ENCODE measurements at places on chromosomes 11 and 22.

GRCh38 chr11:12111549-12112520 is 1.4 kb downstream of the MICAL2 start:
- DNase-seq: no peak

DNA sequence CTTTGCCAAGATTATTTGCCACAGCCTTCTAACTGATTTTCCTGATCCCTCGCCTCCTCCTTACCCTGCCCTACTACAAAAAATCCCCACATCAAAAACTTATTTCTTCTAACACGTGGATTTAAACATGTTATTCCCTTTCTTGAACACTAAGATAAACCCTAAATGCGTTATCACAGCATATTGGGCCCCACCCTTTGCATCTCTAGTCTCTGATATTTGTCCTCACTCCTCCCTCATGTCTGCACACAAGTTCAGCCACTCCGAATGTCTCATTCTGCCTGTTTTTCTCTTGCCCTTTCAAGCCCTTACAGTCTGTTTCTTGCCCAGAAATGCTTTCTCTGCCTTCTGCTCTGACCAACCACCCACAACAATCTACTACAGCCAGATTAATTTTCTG is 10.6 kb upstream of the ACER3 start:
- no peak for DNase-seq

- no peak for DNase-seq
These were observed 3.4 kb downstream of the FAM83F start for GRCh38 chr22:39997939-39998726.

DNA sequence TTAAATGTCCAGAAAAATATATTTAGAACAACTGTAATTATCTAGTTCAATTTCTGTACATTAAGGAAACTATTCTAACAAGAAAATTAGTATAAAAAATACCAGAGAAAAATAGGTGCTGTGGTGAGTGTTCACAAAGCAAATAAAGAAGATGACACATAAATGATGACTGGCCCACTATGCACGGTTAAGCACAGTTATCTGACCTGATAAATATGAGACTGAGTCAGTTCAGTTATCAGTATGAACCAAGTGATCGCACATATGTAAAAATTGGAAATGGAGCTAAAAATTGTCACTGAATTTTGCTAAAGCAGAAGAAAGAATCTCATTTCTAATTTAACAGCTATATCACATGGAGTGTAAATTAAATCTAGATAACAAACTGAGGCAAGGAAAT is 18.8 kb upstream of the MAML2 start:
- no peak for DNase-seq

DNA sequence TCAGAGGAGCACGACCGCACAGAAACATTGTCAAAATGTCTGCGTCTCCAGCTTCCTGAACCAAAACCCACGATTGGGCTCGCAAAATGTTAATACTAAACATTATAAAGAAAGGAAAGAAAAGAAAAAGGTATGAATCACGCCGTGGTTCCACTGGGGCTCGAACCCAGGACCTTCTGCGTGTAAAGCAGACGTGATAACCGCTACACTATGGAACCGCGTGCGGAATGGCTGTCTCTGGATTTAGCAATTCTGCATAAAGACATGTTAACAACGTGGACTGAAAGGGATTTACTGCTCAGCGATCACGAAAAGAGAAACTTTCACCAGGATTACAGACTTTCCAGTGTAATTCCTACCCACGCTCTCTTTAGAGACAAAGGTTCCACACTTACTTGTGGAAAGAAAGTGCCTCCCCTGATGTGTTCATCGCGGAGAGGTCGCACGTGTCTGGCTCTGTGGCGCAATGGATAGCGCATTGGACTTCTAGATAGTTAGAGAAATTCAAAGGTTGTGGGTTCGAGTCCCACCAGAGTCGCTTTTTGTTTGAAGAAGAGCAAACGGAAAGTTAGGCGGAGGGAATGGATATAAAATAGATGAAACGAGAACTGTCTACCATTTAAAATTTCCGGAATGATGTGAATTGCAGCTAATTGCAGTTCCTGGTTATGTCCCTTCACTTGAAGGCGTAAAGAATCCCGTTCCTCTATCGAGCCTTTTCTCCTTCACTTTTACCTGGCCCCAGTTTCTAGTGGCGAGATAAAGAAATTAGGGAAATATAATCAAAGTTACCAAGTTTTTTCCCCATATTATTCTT is 39.7 kb downstream of the OR4D9 start:
- DNase-seq: peak; percentile 89

DNA sequence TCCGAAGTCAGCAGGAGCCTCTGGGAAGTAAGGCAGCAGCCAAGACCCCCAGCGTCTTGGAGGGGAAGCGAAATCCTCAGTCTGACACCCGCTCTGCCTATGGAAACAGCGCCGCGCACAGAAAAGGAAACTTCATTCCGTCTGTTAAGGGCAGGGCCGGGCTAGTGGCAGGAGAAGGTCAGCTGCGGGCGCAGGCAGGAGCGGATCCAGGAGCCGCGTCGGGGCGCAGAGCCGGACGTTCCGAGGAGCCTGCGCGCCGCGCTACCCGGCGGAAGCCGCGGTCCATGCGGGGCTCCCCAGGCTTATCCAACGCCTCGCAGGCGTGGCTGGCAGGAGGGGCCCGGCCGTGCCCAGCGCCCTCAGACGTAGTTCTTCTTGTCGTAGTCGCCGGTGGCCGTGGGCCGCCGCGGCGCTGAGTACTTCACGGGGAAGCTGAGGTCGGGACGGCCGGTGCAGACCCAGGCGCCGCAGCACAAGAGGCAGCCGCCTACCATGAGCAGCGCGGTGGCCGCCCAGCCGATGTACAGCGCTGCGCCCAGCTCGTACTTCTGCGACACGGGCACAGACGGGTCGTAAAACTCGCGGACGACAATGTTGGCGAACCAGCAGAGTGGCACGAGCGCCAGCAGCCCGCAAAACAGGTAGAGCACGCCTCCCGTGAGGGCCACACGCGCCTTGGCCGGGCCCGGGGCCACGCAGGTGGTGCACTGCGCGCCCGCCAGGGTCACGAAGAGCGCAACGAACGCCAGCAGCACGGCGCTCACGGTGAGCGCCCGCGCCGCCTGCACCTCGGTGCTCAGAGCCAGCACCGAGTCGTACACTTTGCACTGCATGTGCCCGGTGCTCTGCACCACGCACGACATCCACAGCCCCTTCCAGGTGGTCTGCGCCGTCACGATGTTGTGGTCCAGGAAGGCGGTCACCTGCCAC is 705 bp downstream of the CLDN5 start:
- DNase-seq: peak; percentile 37

- no peak for DNase-seq
These were observed 5.5 kb upstream of the SLC16A8 start for GRCh38 chr22:38089474-38089851.

- no peak for DNase-seq
These were observed 37.5 kb downstream of the ADAMTS15 start for GRCh38 chr11:130485983-130486382.

DNA sequence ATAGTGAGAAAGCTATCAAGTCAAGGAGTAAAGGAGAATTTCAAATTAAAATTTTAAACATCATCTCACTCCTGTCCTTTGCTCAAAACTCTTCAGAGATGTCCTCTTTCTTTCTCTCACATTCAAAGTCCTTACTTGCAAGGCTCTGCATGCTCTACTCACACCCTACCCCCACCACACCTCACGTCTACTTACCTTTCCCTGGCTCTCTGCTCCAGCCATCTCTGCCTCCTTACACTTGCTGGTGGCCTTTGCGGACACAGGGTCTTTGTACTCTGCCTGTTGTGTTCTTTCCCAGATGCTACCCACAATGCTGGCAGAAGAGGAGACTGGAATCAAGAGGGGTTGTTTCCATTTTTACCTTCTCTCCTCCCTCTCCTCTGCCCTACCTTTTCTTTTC is 405.2 kb downstream of the INSC start:
- DNase-seq: no peak

- no peak for DNase-seq
These were observed 116.3 kb upstream of the RCN1 start for GRCh38 chr11:31974366-31975136.

DNA sequence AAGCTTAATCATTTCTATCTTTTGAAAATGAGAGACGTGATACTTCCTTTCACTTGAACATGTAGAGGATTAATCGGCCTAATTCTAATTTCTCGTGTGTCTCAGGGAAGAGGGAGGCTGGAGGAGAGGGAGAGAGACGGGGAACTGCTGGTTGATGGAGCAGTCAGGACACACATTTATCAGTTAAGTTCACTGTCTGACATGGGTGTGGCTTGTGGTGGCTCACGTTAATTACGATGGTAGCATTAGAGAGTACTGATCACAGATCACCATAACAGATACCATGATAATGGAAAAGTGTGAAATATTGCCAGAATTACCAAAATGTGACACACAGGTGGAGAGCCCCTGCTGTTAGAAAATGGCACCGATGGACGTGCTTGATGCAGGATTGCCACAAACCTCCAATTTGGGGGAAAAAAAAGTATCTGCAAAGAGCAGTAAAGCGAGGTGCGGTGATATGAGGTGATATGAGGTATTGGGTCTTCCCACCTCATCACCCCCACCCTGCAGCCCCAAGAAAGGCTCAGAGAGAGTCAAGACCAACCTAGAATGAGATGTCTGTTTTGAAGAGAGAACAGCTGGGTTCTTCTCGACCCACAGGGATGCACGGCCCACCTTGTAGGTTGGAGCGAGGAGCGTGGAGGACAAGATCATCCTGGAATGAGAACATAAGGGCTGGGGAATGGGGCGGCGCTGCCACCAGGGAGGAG is 19.7 kb downstream of the ZBED4 start:
- no peak for DNase-seq

DNA sequence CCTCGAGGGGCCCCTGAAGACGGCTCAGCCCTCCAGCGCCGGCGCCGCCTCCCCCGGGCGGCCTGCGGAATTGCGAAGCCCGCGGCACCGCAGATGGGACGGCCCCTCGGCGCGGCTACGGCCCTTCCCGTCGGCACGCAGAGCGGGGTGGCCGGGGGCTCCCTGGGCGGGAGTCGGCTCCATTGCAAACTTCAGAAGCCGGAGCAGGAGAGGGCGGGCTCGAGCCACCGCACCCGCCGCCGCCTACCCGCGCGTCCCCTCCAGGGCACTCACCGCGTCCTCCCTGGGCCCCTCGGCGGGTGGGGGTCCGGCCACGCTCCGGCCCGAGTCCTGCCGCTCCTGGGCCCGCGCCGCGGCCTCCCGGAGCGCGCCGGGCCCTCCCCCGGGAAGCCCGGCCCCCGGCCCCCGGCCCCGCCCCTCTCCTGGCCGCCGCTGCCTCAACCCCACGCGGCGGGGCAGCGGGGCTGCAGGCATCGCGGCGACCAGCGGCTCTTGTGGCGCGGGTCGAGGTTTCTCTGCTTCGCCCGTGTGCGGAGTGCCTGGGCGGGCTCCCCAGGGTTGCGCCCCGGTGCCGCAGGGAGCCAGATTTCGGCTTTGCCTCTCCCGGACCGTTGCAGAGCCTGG is at the start of gene PACSIN3:
Gene PACSIN3, minus strand, starts transcription at position 359 of the 624 bp plus-strand sequence. CDS start 3,707 bp downstream, outside the sequence.
- DNase-seq: peak; percentile 71

DNA sequence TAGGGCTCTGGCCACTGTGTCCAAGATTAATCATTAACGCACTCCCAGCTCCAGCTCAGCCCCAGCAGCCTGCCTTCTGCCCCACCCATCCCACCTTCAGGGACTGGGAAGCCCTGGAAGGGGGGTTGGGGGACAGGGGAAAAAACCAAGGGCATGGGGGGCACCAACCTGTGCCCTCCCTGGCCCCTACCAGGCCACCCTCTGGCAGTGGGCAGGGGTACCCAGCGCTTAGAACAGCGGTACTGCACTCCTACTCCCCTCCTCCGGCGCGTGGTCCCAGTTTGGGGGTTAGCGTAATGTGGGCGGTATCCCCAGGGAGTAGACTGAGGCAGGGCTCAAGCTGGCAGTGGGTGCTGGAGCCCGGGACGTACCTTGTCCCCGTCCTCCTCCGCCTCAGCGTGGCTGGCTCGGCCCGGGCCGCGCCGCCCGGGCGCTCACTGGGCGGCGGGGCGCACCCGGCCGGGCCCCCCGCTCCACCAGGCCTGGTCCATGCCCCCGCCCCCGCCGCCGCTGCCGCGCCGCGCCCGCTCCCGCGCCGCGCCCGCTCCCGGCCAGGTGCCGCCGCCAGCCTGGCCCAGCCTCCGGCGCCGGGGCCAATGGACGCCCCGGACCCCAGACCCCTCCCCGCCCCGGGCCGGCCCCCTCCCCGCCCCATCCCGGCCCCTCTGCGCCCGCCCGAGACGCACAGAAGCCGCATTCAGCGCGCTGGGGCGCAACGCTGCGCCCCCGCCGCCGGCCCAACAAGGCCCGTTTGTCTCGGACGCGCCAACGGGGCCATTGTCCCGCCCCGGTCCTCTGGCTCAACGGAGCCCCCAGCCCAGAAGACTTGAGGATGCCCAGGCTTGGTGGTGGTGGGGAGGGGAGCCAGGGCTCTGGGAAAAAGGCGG is at the start of gene GAL3ST1:
Gene GAL3ST1, minus strand, starts transcription at position 571 of the 887 bp plus-strand sequence. CDS start 17,273 bp downstream, outside the sequence.
- DNase-seq: peak; percentile 62

- DNase-seq: no peak
These were observed 344.2 kb downstream of the BUD13 start for GRCh38 chr11:116428638-116428975.

DNA sequence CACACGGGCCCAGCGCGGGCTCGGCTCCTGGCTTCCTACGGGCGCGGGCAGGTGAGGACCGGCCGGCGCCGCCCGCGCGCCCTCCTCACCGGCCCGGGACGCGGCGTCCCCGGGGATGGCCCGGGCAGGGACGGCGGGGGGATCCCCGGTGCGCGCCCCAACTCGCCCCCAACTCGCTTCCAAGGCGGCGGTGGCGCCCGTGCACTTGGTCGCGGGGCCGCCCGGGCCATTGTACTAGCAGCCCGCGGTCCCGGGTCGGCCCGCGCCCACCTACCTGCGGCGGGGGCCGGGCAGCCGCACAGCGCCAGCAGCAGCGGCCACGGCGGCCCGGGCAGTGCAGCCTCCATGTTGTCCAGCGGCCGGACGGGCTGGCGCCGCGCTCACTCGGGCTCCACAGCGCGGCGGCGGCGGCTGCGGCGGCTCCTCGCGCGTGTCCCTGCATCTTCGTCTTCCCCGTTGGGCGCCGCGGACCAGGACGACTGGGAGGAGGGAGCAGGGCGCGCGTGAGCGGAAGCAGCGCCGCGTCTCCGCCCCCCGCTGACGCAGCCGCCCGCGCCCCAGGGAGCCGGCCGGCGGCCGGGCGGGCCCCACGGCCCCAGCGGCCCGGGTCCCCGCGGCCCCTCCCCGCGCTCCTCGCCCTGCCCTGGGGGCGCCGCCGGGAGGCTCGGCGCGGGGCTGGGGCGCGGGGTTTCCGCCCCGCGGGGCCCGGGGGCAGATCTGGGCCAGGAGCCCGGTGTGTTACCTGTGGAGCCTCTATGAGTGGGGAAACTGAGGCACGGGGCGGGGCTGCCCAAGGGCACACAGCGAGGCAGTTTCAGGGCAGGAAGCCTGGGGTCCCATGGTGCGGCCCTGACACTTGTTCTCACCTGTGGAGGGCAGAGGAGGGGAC is 159.3 kb upstream of the GRK3 start:
- DNase-seq: peak; percentile 79

GRCh38 chr22:42072606-42073330 is 1.3 kb upstream of the PHETA2 start:
- DNase-seq: no peak

DNA sequence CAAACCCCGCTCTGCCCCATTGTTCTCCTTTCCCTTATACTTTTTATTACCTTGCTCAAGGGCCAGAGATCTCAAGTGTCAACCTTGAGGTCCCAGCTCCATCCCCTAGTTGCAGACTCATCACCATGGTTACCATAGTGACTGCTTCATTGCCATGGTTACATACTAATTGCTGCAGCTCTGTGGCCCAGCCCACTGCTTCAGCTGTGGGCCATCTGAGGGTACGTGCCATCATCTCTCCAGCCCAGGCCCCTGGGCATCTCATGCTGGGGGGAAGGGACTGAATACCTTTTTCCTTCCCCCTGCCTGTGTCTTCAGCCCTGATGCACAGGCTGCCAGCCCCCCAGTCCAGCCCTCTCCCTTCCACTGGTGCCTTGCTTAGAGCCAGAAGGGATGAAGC is 22.2 kb downstream of the TREH start:
- no peak for DNase-seq
